ENCODE measurements at places on chromosomes 7 and 10.

DNA sequence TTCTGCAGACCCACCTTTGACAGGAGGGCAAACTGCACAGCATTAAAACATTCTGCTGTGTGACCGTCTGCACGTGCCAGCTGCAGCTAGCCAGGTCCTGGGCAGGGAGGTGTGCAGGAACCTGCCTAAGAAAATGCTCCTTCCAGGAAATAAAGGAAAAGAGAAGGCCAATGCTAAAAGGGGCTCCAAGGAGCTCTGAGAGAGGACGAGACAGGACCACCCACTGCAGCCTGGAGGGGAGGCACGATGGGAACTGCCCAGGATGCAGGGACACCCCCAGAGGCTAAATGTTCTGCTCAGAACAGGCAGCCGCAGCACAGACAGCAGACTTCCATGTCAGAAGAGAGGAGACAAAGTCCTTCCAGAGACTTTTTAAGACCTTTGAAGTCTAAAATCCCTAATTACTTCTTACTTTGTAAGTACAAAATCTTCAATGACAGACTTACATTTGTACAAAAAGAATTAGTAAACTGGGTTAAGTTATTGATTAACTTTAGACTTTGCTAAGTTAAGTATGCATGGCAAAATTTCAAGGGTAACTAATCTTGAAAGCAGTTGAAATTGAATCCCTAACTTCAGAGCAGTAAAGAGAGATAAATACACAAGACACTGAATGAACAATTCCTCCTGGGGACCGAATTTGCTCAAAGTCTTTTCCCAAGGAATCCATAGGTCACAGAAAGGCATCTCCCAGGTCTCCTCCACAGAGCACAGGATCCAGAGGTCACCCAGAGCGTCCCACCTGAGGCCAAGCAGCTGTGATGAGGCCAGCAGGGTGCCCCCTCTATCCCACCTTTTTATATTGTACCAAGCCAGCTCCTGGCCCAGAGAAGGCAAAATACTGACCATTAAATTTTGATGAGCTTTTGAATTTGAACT, 21.5 kb downstream of the HSPA12A start:
- no peak for DNase-seq

DNA sequence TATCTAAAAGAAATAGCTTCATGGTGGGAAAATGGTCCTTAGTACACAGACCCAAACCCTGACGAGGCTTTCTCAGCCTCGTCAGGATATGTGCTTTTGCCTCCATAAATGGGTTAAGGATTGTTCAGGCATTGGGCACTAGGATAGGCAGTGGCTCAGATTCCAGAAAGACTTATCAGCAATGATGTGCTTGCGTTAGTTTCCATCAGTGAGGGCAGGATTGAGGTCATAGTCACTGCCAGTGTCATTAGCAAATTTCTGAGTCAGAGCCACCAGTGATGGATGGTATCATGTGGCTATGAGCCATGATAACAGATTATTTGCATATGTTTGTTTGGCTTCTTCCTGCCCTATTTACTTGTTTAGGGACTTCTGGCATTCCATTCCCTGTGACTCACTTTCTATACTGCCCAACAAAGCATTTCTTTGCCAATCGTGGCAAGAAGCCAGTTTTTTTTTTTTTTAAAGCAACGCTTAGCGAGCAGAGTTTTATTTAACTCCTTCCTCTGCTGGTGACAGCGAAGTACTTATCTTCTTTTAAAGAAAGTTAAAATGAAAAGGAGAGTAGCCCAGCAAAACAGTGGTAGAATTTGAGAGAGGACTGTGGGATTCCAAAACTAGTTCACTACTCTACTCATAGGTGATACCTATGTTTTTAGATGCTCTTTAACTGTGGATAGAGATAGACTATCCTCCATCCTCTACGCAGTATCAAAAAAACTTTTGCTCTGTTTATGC, 44.4 kb downstream of the MYPN start:
- no peak for DNase-seq

DNA sequence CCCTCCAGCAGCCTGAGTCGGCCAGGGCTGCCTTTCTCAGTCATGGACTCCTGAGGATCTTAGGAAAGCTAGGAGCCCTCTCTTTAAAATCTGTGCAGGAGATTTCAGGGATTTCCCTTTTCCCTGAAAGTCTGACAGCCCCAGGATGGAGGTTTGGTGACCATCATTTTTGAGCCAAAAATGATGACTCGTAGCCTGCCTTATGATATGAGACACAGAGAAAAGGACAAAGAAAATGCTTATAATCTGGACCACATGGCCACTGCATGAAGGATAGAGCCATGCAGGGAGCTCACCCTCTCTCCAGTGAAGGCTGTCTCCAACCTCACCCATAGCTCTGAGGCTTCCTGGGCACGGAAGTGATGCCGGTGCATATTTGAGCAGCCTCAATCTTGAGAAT, 106.6 kb upstream of the CHST15 start:
- DNase-seq = no peak

DNA sequence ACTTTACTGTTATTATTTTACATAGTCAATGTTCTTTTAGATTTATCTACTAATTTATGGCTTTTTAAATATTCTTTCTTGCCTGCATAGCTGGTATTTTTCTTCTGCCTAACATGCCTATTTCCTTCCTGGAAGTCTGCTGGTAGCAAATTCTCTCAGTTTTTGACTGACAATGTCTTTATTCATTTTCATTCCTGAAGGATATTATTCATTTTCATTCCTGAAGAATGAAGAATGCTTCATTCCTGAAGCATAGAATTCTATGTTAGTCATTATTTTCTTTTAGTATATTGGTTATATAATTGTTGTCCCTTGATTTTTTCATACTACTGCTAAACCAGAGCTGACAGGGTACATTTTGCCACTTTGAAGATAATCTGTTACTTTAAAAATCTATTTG, 41.8 kb downstream of the TMEM168 start:
- no peak for DNase-seq

DNA sequence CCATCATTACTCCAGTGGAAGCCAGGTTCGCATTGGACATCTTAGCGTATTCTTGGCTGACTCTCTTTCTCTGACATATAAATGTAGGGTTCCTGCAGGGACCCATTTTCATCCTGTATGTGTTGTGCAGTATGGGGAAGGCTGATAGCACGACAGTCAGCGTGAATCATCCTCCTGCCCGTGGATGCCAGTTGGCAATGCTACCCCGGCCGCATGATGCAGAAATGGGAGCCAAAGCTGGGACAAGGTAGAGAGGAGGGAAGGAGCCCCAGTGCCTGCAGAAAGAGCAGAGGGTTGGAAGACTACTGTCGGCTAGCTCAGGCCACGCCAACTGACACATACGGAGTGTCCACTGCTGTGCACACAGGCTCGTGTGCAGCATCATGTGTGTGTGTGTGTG, 251.6 kb downstream of the SKAP2 start:
- no peak for DNase-seq

DNA sequence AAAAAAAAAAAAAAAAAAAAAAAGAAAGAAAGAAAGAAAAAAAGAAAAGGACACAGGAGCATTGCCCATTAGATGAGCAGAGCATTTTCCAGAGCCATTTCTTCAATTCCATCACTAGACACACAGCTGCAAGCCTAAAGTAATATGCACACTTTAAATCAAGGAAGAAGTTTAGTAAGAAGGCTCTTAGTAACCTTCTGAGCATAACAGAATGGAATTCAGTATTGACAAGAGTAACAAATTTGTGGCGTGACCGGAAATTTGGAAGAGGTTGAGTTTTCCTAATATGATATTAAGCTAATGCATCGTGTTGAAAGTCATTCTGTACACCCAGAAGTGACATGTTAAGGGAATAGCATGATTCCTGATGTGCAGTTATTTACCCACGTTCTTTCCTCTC, 35.3 kb downstream of the SMURF1 start:
- DNase-seq = no peak

DNA sequence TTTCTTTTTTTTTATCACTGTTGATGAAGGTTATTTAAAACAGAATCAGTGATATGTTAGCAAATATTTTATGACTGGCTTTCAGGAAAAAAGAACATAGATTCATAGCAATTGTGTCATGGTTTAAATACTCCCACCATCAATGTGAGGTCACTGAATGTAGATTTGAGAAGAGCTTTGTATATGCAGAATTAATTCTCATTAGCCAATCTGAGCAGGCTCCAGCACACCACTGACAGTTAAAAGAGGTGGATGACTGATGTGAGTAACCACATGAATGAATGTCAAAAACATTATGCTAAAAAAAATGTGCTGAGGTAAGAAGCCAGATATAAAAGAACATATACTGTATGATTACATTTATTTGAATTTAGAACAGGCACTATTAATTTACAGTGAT, 174.8 kb upstream of the KAT6B start:
- DNase-seq = no peak

- no peak for DNase-seq
These were observed 105.3 kb downstream of the GPR158 start for GRCh38 chr10:25280076-25280475.

- peak; percentile 69 for DNase-seq
These were observed 382.3 kb upstream of the MTPN start for GRCh38 chr7:136359333-136359903.

DNA sequence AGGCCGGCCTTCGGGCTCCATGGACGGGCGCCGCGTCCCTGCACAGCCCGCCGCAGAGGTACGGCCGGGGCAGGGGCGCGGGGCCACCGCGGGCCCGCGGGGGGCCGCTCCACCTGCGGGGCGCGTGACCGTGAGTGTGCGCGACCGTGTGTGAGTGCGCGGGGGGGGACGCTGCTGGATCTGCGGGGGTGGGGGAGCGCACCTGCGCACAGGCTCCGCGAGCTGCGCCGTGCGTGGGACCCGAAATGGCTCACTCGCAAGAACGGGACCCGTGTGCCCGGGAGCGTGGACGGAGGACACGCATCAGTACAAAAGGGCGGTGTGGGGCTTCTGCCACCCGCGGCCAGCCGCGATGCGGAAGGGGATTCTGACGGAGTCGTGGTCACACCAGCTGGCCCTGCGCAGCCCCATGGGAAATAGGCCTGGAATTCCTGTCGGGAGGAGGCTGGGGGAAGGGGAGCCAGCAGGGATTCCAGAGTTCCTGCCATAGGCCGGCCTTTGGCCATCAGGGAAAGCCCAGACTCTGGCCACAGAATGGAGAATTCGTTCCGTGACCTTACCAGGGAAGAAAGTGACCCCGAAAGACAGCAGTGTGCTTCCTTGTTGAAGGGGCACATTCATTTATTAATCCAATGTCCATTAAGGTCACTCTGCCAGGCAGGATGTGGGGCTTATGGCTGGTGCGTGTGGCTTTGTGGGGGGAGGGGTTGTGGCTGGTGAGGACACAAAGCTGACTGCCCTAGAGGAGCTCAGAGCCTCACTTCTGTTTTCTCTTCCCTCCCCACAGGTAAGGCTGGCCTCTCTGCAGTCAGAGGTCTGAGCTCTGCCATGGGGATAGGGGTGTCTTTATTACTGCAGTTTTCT, 494 bp downstream of the REPIN1 start:
- DNase-seq = peak; percentile 83

GRCh38 chr10:26566525-26567350, 128.6 kb downstream of the APBB1IP start:
- DNase-seq = no peak

- DNase-seq = peak; percentile 9
These were observed 20.8 kb downstream of the HYCC1 start for GRCh38 chr7:22992874-22993840.

DNA sequence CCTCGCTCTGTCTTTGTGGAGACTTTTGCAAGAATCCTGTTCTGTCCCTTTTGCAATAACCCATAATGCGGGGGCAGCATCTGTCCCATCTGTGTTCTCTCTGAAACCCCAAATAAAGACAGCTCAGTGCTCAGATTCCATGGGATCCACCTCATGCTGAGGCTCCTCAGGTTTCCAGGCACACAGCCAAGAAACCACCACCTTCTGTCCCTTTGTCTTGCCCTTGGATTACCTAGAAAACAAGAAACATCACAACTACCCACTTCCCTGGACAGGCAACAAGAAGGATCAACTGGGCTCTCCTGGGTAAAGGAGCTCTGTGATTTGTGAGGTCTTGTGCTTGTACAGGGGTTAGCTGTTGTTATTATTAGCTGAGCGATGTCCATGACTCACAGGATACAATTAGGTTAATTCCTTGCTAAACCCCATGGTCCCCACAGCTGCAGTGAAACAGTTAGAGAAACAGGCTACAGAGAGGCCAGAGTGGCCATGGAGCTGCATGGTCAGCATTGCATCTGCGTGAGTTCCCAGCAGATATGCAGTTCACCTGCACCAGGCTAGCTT, 50.2 kb downstream of the CXCL12 start:
- no peak for DNase-seq

DNA sequence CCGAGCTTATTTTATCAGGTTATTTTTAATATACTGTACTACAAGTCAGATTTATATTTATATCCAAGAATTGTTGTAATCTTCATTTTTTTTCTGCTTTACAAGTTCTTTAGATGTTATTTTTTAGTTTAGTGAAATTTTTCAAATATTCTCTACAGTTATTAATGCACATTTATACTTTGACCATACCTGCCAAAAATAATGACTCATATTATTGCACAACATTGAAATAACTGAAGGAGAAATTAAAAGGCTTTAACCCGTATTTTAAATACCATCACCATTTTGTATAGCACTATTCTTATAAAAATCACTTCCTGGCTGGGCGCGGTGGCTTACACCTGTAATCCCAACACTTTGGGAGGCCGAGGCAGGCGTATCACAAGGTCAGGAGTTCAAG, 278.5 kb downstream of the BICC1 start:
- DNase-seq = no peak

DNA sequence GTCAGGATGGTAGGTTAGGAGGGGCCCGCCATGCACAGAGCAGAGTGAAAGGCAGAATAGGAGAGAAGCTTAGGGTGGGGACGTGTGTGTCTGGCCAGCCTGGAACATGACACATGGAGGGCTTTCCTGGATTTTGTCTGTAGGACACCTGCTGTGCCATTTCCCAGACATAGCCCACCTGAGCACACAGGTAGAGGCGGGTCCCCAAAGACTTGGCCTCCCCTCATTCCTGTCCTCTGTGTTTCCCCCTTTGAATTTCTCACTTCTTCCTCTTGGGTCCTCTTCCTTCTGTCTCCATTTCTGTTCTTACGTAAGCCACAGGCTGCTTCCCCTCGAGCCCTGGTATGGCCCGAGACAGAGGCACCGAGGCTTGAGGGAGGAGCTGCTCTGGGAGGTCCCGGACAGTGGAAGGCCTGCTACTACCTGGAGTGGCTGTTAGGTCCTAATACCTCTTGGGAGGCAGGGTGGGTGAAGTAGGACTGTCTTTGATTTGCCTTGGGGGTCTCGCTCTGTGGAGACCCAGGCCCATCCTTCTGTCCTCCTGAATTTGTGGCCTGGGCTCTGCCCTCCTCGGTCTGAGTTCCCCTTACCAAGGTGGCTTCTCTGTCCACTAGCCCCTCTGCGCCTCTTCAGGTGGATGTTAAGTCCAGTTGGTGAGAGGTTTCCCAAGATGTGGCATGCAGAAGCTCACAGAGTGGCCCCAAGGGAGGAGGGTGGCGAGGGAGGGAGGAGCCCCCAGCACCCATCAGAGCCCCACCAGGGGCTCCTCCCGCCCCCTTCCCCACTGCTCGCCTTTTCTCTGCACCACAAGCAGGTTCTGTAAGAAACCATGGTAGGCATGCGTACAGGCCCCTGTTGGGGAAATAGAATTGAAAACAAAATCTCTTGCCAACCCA, 5.5 kb downstream of the ZNF775 start:
- DNase-seq = no peak
